ENCODE measurements at places on chromosomes 6 and 20.

DNA sequence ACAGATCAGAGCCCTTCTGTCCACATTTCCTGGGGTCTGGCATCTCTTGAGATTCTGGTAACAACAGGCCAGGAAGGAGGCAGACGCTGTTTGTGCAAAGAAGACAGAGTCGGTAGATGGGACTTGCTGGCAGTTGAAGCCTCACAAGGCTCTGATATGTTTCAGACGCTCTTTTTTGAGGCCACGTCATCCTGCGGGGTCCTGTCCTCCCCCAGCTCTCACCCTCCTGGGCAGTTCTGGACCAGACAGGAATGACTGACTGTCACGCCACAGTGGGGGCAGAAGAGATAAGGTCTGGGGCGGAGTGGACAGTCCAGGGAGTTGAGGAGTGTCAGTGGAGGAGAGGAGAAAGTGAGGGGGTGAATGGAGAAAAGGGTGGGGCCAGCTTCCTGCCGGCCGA lies 87.1 kb upstream of the SULF2 start:
- no peak for DNase-seq

GRCh38 chr6:70241991-70242420 lies 60.9 kb downstream of the COL9A1 start:
- no peak for DNase-seq

GRCh38 chr6:155253337-155253736 lies 10.5 kb upstream of the CLDN20 start:
- no peak for DNase-seq

GRCh38 chr6:89054208-89054607 lies 26.3 kb upstream of the PNRC1 start:
- DNase-seq, result no peak

GRCh38 chr6:100730001-100730980 lies 150.8 kb downstream of the ASCC3 start:
- no peak for DNase-seq

DNA sequence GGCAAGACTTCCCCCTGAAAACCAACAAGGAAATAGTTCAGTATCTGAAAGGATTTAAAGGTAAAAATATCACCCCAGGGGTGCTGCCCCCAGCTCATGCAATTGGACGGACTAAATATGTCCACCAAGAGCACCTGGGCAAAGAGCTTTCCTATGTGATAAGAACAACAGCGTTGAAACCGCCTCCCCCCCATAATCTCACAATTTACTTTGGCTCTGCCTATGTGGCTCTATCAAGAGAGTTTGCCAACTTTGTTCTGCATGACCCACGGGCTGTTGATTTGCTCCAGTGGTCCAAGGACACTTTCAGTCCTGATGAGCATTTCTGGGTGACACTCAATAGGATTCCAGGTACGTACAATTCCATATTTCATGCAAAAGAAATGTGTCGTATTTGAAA lies 35.8 kb downstream of the GCNT2 start:
- no peak for DNase-seq

DNA sequence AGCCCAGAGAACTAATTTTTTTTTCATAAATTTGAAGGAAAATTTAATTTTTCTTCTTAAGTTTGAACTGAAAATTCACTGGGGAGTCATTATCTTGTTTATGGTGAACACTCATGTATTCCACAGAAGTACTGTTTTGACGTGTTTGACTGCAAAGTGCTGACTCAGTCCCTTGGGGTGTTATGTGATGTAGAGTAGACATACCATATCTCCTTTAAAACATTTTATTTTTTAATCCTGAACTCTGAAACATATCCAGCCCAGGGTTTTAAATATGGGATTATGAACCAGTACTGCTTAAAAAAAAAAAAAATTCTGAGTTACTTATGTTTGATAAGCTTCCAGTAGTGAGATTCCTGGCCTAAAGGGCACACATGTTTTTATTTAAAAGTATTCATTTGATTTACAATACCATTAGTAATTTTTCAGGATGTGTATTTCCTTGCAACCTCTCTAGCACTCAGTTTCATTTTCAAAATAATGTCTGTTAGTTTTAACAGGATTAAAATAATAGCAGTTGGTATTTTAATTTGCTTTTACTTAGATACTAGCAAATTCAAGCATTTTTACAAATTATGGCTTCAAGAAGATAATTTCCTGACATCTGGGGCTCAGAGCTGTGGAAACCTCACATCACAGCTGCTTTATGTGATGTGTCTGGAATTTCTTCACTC lies 81.7 kb upstream of the PDE10A start:
- no peak for DNase-seq

- no peak for DNase-seq
Observed at GRCh38 chr20:58102261-58102660, 126.2 kb downstream of the ANKRD60 start.

DNA sequence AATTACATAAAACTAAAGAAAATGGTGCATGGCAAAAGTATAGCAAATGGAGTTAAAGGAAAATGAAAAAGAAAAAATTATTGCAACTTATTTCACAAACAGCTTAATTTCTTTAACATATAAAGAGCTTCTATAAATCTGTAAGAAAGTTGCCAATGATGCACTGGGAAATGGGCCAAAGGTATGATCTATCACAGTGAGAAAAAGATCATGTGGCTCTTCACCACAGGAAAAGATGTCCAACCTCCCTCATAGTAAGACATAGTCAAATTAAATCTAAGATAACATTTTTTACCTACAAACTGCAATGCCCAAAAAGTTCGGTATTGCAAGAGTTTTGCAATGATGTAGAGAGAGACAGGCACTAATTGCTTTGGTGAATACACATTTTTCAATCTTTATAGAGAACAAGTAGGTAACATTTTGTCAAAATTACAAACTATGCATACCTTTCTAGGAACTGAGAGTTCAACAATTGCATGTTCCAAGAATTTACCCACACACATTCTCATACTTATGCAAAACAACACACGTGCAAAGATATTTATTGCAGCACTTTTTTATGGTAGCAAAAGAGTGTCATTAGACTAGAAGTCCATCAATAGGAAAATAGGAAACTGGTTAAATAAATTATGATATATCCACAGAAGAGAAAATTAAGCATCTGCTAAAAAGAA lies 372.6 kb downstream of the QKI start:
- DNase-seq, result no peak

GRCh38 chr6:36329798-36330291 lies 6.8 kb downstream of the BNIP5 start:
- no peak for DNase-seq

DNA sequence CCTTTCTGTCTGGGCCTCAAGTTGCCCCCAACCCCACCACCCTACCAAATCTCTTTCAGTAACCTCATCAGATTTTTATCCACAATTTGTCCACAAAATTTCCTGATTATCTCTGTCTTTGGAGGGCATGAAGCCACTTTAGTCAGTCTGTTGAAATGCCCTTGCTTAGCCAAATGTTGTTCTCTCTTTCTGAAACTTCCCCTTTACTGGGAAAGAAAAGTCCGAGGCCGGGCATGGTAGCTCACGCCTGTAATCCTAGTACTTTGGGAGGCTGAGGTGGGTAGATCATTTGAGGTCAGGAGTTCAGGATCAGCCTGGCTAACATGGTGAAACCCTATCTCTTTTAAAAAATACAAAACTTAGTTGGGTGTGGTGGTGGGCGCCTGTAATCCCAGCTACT lies 33.8 kb downstream of the TOMM6 start:
- no peak for DNase-seq

GRCh38 chr6:5946181-5946580 lies 60.5 kb downstream of the NRN1 start:
- DNase-seq, result no peak

- DNase-seq, result no peak
Observed at GRCh38 chr20:5327356-5327755, 10.6 kb upstream of the PROKR2 start.

GRCh38 chr20:58160451-58161061 lies 67.9 kb downstream of the ANKRD60 start:
- DNase-seq, result no peak

DNA sequence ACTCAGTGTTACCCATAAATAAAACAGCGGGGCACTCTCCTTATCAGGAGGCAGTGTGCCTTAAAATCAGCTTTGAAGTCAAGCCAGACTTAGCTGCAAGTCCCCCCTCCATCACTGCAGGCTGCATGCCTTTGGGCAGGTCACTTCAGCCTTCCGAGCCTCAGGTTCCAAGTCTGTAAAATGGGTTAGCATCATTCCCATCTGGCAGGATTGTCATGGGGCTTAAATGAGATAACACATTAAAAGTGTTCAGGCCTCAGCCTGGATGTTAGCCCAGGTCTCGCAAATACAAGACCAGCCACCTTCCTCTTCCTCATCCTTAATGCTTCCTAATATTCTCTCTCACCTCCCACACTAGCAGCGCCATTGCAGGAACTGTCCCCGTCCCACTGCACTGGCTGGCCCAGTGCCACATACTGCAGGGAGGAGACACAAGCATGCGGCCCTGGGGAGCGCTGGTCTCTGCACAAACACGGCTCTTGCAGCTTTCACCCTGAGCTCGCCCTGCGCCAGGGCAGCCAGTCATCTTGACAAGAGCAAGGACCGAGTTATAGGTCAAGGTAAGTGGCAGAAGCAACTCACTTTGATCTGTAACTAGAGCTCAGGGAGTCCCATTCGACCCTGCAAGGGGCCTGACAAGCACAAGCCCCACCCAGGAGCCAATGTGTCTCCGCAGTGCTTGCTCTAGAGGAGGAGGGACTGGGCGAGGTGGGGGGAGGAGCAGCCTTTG lies 564.6 kb upstream of the AGPAT4 start:
- no peak for DNase-seq

DNA sequence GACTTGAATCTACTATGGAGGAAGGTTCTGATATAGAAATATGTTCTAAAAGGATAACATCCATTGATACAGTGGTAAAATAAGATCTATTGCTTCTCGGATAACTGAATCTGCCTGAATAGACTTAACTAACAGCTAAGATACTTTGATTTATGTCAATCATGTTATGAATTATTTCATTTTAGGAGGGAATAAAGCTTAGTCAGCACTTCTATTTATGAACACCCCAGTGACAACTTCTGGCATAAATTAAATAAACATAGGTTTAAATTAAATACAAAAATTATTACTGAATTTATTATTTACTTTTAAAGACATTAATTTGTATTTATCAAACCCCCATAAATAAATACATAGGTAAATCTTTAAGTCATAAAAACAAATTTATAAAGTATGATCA lies 69.3 kb downstream of the IMPG1 start:
- no peak for DNase-seq

GRCh38 chr20:44112889-44113617 lies 73.9 kb downstream of the JPH2 start:
- no peak for DNase-seq

DNA sequence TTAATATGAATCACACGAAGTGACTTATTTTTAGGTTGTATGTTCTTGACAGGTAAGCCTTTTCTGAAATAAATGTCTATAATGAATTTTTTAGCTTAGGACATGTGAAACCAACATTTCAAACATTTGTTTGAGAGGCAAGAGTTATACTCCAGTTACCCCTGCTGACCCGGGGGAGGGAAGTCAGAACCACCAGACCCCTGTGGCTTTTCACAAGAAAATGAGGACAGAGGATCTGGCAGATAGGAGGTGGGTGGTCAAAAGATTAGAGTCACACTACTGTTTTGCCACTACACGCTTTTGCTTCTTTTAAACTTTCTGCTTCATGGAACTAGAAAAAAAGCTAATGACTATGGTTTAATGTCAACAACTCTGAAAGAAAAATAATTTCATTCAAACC lies 27.5 kb upstream of the ADGRF4 start:
- no peak for DNase-seq

Measured in stimulated activated naive CD4-positive, alpha-beta T cell (primary cell).